Glutamatergic neuron (in vitro differentiated cells): ENCODE measurements at places on chromosomes 4 and X. TPM values are rescaled to one million over a fixed set of nuclear protein-coding genes. Genes with fewer than 3 reads are reported as not detected.

SYP gene
- total RNA-seq = 291 TPM

- H3K27me3 ChIP-seq = no peaks in the 10 kb centered on the region
- H3K36me3 ChIP-seq = no peaks in the 10 kb centered on the region
- no peak overlapping the region for H3K4me3 ChIP-seq
Measured at GRCh38 chrX:24928114-24928513, 87.7 kb downstream of the ARX start.

- DNase-seq = no peak
- H3K27me3 ChIP-seq = peaks cover 2% of the 10 kb centered on the region
- no peaks in the 10 kb centered on the region for H3K4me1 ChIP-seq
Measured at GRCh38 chr4:170979736-170980135, 833.5 kb upstream of the GALNTL6 start.

GRCh38 chr4:161143375-161143774 lies 1020.4 kb downstream of the FSTL5 start:
- no peak for DNase-seq
- H3K27me3 ChIP-seq = no peaks in the 10 kb centered on the region
- no peaks in the 10 kb centered on the region for H3K4me1 ChIP-seq
- H3K27ac ChIP-seq = no peak overlapping the region
- H3K36me3 ChIP-seq = no peaks in the 10 kb centered on the region
- H3K4me3 ChIP-seq = no peak overlapping the region

DNA sequence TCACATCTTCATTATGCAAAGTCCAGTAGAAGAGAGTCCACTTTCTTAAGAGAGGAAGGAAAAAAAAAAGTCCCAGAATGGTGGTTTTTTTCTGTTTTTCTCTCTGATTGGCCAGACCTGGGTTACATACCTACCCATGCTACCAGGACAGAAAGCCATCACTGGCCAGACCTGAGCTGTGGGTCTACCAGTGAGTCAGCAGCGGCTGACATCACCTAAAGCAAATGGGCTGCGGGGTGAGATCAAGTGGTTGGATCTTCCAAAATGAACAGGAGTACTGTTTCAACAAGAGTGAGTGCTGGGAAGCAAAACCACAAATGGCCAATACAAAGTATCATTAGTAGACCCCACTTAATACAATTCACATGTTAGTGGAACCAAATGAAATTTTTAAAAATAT lies 1.6 kb upstream of the NDST3 start:
- H3K36me3 ChIP-seq = no peaks in the 10 kb centered on the region
- peak overlapping the region; percentile 83 for H3K27ac ChIP-seq
- H3K4me3 ChIP-seq = peak overlapping the region; percentile 83
- H3K4me1 ChIP-seq = peaks cover 7% of the 10 kb centered on the region

GRCh38 chrX:150779385-150779784 lies 86.2 kb downstream of the MTMR1 start:
- H3K4me3 ChIP-seq = no peak overlapping the region
- peaks cover 1% of the 10 kb centered on the region for H3K27me3 ChIP-seq
- H3K36me3 ChIP-seq = no peaks in the 10 kb centered on the region
- H3K4me1 ChIP-seq = peaks cover 7% of the 10 kb centered on the region
- no peak for DNase-seq

DNA sequence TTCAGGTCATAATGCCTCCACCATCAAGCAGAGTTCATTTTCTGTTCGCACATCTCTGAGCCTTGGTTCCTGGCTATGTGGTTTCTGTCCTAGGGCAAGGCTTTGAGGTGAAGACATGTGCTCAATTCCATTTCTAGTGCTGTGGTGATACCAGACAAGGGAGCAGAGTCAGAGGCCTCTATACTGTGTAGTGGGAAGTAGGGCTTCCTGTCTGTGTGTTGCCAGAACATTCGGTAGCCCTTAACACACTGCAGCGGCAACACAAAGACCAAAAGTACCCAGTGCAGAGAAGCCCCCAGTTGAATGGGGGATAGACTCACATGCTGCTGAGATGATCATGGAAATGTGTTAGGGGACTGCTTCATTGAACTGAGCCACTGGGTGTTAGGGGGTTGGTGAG lies 56.4 kb downstream of the STARD8 start:
- H3K4me3 ChIP-seq = no peak overlapping the region
- peaks cover 4% of the 10 kb centered on the region for H3K27me3 ChIP-seq
- H3K27ac ChIP-seq = no peak overlapping the region

- peaks cover 2% of the 10 kb centered on the region for H3K27me3 ChIP-seq
- no peak overlapping the region for H3K27ac ChIP-seq
- no peak for DNase-seq
- no peaks in the 10 kb centered on the region for H3K36me3 ChIP-seq
- H3K4me3 ChIP-seq = no peak overlapping the region
Measured at GRCh38 chr4:87734936-87735335, 64.4 kb upstream of the IBSP start.
